ENCODE measurements at places on chromosomes 11 and 22.

DNA sequence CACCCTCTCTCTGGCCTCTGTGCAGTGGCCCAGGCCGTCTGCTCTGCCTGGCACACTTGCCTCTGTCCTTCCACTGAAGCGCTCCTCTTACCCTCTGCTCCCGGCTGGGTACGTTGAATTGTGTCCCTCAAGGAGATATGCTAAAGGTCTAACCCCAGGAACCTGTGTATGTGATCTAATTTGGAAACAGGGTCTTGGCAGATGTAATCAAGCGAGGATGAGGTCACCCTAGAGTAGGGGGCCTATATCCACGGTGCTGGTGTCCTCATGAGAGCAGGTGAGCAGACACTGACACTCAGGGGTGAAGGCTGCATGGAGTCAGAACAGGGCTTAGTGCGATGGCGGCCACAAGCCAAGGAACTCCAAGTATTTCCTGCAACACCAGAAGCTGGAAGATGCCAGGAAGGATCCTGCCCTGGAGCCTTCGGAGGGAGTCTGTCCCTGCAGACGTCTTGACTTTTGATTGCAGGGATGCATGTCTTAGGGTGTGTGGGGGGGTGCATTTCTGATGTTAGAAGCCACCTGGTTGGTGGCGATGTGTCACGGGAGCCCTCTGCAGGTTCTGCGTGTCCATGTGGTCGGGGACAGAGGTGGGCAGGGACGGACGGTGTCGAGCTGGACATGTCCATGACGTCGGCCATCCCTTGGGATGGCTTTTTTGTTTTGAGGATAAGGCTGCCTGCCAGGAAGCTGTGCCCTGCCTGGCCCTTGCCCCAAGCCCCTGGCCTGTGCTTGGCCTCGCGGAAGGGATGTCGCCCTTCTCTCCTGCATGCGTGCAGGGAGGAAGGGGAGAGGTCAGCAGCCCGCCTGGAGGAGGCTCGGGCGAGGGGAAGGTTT is 68.6 kb downstream of the LRP5 start:
- no peak for DNase-seq

GRCh38 chr22:26302726-26303125 is 126.3 kb upstream of the ASPHD2 start:
- DNase-seq = no peak

DNA sequence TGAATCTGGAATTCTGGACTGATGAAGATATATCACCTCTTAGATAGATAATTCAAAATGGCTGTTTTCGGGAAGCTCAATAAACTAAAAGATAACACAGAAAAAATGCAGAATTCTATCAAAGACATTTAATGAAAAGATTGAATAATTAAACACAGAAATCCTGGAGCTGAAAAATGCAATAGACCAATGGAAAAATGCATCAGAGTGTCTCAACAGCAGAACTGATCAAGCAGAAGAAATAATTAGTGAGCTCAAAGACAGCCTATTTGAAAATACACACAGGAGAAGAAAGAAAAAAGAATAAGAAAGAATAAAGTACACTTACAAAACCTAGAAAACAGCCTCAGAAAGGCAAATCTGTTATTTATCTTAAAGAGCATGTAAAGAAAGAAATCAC is 356.4 kb upstream of the B3GAT1 start:
- DNase-seq = no peak

- no peak for DNase-seq
These were observed 69.0 kb upstream of the SHISAL1 start for GRCh38 chr22:44381761-44382115.

GRCh38 chr22:24429411-24430365 is 2.3 kb downstream of the ADORA2A start:
- no peak for DNase-seq

DNA sequence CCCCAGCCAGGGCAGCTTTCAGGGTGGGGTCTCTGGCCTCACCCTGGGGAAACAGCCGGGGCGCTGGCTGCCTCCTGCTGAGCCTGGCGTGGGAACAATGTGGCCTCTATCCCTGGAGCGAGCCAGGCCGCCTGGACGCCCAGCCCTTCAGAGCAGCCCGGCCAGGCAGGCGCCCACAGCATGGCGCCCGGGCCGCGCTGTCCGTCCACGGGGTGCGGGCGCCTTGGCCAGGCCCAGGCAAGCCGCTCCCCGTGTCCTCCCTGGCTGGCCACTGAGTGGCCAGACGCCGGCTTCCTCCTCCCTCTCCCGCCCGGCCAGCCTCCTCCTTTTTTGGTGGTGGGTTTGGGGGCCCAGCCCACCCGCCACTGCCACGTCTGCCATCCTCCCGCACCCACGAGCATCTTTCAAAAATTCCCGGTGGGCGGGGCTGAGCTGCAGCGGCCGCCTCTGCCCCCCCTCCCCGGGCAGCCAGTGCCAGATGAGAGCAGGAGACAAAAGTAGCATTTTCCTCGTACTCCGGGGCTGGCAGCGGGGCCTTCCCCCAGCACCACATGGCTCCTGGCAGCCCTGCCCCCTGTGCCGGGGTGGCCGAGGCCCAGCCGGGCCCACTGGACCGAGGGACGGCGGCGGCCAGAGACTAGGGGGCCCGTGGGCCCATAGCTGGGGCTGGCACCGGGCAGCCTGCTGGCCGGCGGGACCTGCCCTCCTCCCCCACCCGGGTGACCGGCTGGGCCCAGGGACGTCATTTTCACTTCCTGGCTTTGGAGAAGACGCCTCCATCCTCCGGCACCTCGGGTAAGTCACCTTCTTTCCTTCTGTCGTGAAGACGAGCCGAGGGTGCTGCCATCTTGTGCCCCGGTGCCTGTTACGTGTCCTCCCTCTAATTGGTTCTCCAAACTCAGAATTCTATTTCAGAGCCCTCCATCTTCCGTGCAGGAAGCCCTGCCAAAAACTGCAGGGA is 70.2 kb upstream of the PPARA start:
- DNase-seq = no peak

DNA sequence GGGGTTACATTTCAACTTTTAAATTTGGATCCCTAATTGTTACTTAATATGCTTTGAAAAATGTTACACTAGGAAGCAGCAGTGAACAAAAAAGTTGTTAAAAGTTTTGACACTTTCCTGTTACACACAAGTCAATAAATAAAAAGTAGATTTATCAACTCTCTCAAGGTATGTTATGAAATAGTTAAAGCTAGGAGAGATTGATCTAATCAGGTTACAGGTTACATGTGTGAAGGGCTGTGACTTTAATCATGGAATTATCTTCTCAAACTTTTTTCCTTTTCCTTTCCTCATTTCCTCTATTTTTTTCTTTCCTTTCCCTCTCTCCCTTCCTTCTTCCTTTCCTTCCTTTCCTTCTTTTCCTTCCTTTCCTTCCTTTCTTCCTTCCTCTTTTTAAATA is 77.0 kb upstream of the RAB38 start:
- no peak for DNase-seq

DNA sequence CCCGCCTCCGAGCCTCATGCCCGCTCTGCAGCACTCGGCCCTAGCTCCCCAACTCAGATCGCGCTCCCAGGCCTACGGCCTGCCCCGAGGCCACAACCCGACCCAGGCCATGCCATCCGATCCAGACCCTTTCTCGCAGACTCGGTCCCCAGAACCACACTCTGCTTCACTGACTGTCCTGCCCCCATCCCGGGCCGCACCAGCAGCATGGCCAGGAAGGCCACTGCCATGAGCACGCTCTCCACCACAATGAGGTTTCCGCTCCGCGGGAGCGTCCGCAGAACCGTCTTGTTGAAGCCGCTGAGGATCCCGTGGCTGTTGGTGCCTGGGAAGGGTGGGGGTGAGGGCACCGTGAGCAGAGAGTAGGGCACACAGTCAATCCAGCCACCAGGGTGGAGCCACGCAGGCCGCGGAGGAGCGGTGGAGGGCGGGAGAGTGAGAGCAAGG is 6.4 kb downstream of the UNC93B1 start:
- no peak for DNase-seq

- DNase-seq = no peak
These were observed 844.3 kb upstream of the TENM4 start for GRCh38 chr11:80284946-80285785.

DNA sequence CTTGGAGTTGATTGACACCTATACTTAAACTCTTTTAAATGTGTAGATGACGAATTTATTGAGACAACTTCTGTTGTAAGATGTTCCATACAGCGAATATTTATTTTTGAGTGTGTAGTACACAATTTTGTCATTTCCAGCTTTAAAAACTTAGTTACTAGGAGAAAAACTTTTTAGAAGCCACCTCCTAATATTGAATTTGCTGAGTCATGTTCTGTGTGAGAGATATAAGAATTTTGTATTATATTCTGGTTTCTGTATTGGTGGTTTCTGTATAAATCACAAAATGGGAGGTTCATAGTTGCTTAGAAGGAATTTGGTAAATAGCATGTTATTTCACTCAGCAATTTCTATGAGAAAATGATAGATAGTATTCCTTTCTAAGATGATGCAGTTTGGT is 171.3 kb downstream of the WNT11 start:
- no peak for DNase-seq

DNA sequence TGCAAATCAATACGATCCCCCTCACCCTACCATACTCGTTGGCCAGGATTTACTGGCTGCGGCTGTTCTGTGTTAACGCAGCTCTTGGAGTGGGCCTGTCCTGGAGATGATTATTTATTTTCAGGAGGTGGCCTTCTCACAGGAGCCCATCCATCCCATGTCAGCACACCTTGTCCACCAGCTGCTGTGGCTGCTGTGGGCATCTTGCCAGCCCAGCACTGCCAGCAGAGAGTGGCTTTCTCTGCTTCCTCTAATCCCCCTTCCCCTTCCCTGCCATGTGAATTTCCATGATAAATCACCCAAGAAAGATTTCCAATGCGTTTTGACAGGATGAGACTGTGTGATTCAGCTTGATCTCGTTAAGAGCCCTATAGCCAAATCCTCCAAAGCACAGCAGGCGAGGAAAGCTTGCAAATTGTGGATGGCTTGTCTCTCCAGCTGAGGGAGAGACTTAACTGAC is 309.1 kb upstream of the C11orf87 start:
- no peak for DNase-seq

DNA sequence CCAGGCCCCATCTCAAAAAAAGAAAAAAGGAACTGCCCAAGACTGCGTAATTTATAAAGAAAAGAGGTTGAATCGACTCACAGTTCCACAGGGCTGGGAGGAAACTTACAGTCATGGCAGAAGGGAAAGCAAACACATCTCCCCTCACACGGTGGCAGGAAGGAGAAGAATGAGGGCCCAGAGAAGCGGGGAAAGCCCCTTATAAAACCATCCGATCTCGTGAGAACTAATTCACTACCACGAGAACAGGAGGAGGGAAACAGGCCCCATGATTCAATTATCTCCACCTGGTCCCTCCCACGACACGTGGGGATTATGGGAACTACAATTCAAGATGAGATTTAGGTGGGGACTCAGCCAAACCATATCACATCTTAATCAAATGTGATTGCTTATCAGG is 82.2 kb downstream of the BUD13 start:
- no peak for DNase-seq

DNA sequence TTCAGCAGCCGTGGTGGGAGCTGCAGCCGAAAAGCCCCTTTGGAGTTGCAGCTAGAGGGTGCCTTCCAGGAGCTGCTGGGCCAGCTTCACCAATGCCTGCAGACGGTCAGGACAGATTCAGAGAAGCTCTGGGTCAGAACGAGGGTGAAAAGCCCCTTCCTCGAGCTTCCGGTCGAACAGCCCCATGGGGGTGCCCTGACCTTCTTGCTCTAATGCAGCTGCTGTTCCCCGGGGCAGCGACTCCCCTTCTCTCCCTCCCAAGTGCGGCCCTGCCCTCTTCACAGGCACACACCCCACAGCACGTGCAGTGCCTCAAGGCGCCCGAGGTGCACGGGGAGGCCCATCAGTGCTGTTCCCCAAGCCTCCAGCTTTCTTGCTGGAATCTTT is 9.6 kb upstream of the IFITM3 start:
- DNase-seq = no peak

DNA sequence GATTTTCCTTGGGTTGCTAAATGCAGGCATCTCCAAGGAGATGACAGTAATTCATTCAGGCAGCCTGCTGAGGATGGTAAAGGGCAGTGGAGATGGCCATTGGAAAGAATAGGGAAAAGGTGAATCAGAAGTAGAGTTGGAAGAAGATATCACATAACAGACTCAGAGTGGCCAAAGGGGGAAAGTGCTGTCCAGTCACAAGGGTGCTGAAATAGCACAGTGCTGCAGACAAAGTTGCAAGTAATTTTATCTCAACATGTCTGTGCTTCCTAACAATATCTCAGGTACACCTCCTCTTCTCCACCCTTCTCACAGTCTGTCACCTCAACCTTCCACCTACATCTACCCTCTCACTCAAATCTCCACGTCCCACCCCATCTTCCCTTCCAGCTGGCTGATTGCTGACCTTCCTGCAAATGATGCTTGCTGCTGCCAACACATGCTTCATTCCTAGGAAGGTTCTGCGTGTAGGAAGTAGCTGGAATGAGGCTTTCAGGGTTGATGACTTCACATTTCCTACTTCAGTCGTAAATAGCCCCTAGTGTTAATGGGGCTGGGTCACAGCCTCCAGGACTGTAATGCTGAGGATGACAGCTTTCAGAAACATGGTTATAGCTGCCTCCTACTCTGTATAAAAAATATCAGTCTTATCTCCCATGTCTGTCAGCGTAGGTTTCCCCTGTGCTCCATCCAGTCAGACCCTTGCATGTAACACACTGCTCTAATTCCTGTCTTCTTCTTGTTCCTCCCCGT is 123.9 kb downstream of the CTNND1 start:
- no peak for DNase-seq

DNA sequence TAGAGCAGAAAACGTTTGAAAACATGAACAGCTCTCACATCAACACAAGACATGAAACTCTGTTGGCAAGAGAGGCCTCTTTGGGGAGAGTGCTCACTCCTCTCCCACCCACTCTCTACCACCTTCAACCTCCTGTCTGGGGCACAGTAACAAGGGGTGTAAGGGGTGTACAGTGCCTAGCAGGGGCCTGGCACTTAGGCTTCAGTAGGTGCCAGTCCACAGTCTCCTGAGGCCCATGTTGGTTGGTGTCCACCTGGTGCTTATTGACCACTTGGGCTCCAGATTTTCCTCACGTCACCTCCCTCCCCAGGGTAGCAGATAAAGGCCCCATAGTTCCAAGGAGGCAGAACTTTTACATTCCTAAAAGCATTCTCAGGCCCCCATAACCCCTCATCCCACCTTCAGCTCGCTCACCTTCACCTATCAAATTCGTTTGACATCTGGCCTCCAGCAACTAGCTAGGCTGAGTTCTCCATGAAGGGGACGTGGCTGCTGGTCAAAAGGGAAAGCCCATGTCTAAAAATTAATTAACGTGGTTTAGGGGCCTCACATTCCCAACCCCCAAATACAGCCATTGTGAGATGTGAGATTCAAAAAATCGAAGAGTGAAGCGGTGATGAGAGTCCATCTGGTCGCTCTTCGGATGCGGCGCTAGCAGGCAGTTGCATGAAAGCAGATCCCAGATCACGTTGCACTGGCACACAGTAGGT is 712 bp upstream of the MED15 start:
- DNase-seq = no peak

DNA sequence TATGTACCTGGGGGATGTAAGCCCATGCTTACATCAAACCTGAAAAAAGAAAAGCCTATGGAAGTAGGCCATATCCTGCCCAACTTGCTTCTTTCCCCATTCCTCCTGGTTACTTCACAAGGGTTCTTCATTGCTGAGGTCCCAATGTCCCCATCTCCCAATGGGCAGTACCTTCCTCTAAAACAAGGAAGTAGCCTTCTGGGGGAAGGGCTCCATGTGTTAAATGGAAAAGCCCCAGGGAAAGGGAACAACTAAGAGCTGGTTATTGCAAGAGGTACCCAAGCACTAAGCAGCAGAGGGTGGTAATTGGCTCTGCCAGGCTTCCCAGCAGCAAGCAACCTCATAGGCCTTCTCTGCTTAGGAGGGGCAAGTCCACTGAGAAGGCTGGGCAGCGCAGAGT is 11.3 kb downstream of the TMEM216 start:
- no peak for DNase-seq

GRCh38 chr11:3077189-3077836 is 20.1 kb upstream of the CARS1 start:
- no peak for DNase-seq

- DNase-seq = no peak
These were observed 418.7 kb upstream of the ANO5 start for GRCh38 chr11:21774212-21774611.
